ENCODE measurements at places on chromosomes 13 and 19. TPM values are rescaled to one million over a fixed set of nuclear protein-coding genes. Genes with fewer than 3 reads are reported as not detected.

Gene FCER2
- total RNA-seq, result 0.27 TPM

GRCh38 chr13:51342706-51343105 is 3.2 kb downstream of the SERPINE3 start:
- DNase-seq, result no peak

GRCh38 chr19:47405197-47405550 is 14.2 kb downstream of the MEIS3 start:
- no peak for DNase-seq

Gene PNMA8B
- total RNA-seq, result 0.21 TPM

GRCh38 chr13:103140001-103140671 is 73.9 kb upstream of the SLC10A2 start:
- no peak for DNase-seq

Gene GPR12
- 0.12 TPM for total RNA-seq

Gene TEKTIP1
- 2.2 TPM for total RNA-seq

DNA sequence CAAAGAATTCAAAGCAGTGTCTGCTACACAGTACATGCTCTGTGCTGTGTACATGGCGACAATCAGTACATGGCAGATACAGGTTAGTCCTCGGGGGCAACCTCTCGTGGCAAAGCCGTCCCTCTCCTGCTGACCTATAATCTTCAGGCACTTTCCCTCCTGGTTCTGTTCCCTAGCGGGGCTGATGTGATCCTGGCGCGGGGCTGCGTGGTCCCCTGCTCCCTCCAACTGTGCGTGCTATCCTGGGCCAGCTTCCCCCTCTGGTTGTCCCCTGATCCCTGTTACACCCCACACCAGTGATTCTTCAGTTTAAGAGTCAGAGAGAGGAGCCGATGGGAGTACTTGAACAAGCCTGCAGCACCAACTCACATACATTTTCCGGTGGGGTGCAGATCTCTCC is 12.1 kb downstream of the MAG start:
- no peak for DNase-seq

Measured in left colon (tissue), 2 donors.